ENCODE measurements at places on chromosomes 3 and 15. TPM values are rescaled to one million over a fixed set of nuclear protein-coding genes. Genes with fewer than 3 reads are reported as not detected.

- peak; percentile 23 for DNase-seq
Measured at GRCh38 chr3:193190146-193190786, 50.8 kb upstream of the PLAAT1 start.

The MST1R gene
- total RNA-seq = 1.1 TPM

- DNase-seq = no peak
Measured at GRCh38 chr15:64582202-64582601, 121.8 kb downstream of the ZNF609 start.

The TRIM42 gene
- total RNA-seq = not detected

The RPL4 gene
- 13,354 TPM for total RNA-seq

DNA sequence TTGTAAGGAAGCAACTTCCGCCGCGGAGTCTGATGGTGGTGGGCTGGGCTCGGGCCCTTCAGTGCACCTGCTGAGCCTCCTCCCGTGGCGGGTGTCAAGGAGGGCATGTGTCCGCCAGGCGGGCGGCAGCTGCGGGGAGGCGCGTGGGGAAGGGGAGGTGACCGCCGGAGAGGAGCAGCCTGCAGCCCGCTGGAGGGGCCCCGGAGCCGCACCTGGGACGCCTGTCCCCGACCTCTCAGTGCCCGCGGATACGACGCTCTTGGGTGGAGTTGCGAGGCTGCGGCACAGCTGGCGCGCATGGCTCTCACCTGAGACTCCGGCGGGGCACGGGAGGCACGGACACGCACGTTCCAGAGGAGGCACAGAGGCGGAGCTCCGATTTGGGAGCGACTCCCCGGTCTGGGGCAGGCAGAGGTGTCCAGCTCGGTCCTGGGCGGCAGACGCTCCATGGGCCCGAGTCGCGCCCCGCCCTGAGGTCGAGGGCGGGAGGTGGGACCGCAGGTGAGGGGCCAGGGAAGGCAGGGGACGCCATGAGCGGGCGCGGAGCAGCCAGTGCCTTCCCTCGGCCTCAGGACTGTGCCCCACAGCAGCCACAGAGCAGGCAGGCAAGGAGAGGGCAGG lies 50.2 kb upstream of the PRR20G start:
- no peak for DNase-seq

The CEMIP gene
- 5.4 TPM for total RNA-seq
